Spinal cord (tissue), 10 donors: ENCODE measurements at places on chromosomes 12 and 14. TPM values are rescaled to one million over a fixed set of nuclear protein-coding genes. Genes with fewer than 3 reads are reported as not detected.

GRCh38 chr14:60796434-60796833 is 61.9 kb downstream of the MNAT1 start:
- DNase-seq, result no peak

DNA sequence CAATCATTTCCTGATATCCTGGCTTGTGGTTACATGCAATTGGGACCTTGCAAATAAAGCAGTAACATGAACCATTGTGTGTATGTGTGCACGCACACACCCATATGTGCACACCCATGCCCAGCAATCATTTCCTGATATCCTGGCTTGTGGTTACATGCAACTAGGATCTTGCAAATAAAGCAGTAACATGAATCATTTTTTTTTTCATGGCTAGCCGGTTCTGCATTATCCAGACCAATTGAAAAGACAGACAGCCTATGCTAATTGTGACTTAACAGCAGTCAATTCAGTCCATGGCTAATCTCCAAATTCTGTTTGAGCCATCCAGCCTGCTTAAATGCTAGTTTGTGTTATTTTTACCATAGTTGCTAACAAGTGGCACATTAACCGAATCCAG is 134.3 kb downstream of the TTC7B start:
- peak; percentile 39 for DNase-seq

- peak; percentile 88 for DNase-seq
Measured at GRCh38 chr12:6735448-6736191, 11.8 kb downstream of the COPS7A start.

GRCh38 chr14:22735096-22735495 is 31.4 kb upstream of the OXA1L start:
- DNase-seq, result no peak

DNA sequence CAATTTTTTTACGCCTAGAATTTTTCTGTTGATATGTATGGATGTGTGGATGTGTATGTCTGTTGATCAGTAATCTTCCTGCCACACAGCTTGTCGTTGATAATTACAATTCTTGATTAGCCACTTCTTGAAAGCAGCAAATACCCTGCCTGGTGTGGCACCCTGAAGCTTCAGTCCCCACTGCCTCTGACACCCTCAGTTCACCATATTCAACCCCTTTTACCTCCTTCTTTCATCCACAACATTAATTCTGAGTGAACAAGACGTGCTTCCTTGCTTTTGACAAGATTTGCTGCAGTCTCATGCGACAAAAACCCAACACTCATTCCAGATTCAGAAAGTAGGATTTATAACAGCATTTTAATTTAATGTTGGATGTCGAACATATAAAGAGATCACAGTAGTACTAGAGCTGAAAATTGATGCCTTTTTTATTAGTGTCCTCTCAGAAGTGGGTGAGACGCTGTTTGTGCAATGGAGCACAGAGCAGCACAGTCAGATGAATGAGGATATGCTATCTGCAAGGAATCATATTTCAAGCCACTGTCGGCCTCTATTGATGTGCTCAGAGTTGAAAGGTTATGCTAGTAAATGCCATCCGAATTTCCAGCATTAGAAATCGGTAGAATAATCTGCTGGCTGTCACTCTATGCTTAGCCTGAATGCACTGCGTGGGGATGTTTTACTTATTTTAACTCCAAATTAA is 383.7 kb downstream of the EGLN3 start:
- DNase-seq, result peak; percentile 77

GRCh38 chr14:91830777-91831176 is 36.6 kb downstream of the TC2N start:
- DNase-seq, result peak; percentile 89

DNA sequence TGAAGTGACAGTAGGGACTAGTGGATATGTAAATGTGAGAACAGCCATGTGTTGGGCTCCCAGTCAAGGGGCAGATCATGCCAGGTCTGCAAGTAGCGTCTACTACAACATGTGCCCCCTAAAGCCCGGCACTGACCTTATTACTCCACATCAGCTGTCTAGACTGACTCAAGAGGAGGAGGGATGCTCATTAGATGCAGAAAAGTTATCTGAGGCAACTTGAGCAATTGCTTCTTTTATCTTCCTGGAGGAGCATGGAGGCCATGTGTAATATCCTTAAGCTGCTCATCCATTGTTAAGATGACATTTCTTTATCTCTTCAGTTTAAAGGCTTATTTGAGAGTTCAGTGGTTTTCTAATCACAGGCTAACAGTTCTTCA is 404.7 kb upstream of the FLRT2 start:
- no peak for DNase-seq

GRCh38 chr12:27000961-27001360 is 13.2 kb downstream of the TM7SF3 start:
- DNase-seq, result no peak

DNA sequence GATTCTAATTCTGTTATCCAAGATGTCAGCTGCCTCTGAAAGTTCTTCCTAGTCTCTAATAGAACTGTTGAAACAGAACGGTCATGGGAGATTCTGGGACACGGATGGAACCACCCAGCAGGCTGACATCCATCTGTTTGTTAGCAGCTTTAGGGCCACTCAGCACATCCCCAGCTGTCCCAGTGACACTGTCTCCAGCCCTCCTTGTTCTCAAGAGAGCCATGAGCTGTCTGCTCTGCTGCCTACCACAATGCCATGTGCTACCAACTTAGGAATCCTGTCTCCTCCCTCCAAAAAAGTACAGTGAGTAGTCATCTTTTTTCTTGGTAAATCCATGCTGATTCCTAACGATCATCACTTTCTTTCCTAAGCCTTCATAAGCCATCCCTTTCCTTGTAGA is 130.5 kb downstream of the ZFP36L1 start:
- DNase-seq, result no peak

DNA sequence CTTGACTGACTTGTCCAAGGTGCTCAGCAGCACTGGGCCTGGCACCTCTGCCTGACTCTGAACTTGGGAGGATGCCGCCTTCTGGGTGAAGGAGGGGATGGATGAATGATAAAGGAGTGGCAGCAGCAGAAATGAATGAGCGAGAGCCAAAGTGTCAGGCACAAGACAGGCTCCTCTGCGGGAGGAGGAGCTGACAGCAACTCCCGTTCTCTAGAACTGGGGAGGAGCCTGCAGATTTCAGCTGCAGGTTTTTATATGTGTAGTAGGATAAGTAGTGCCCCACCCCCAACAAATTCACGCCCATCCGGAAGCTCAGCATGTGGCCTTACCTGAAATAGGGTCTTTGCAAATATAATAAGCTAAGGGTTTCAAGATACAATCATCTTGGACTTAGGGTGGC is 33.1 kb downstream of the SLC8B1 start:
- DNase-seq, result no peak

DNA sequence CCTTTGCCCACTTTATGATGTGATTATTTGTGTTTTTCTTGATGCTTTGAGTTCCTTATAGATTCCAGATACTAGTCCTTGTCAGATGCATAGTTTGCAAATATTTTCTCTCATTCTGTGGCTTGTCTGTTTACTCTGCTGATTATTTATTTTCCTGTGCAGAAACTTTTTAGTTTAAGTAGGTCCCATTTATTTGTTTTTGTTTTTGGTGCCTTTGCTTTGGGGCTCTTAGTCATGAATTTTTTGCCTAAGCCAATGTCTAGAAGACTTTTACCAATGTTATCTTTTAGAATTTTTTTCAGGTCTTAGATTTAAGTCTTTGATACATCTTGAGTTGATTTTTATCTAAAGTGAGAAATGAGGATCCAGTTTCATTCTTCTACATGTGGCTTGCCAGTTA is 667.3 kb downstream of the SLC16A7 start:
- no peak for DNase-seq

DNA sequence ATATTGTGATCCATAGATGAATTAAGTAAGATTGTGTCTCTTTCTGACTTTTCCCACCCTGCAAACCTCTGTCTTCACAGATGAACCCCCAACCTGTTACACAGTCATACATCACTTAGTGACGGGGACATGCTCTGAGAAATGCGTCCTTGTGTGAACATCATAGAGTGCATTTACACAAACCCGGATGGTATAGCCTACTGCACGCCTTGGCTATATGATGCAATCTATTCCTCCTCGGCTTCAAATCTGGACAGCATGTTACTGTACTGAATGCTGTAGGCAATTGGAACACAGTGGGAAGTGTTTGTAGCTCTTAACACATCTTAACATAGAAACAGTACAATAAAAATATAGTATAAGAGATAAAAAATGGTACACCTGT is 7.4 kb upstream of the TESPA1 start:
- DNase-seq, result no peak

GRCh38 chr12:130462558-130463274 is 125.0 kb downstream of the PIWIL1 start:
- DNase-seq, result no peak

GRCh38 chr12:25755971-25756260 is 202.6 kb upstream of the RASSF8 start:
- no peak for DNase-seq

GRCh38 chr12:57236201-57236924 is 6.9 kb downstream of the SHMT2 start:
- peak; percentile 81 for DNase-seq

DNA sequence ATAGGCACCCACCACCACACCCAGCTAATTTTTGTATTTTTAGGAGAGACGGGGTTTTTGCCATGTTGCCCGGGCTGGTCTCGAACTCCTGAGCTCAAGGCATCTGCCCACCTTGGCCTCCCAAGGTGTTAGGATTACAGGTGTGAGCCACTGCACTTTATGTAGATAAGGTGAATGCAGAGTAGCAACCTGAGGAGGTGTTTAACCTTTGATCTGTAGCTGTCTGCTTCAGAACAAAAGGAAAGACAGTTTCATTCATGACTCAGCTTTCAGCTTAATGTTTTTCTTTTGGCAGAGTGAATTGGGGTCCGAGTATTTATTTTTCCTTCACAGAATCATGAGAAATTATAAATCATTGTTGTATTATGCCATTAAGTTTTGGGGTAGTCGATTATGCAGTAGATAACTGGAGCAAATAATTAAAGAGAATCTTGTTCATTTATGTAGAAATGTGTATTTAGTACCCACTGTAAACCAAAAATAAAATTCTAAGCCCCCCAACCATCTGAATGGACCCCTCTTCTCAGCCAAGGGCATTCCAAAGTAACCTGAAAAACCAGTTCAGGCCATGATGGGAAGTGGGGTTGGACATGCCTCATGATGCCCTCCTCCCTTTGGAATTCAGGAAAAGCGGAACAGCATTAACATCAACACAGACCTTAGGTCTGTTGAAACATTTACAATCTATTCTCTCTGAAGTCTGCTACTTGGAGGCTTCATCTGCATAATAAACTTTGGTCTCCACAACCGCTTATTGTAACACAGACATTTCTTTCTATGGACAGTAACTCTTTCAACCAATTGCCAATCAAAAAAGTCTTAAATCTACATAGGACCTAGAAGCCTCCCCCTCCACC is 10.7 kb upstream of the STX2 start:
- no peak for DNase-seq

GRCh38 chr14:88422919-88423650 is 37.6 kb downstream of the SPATA7 start:
- DNase-seq, result no peak

Gene CACNA2D4
- polyA plus RNA-seq, result 0.95 TPM

Gene TAS2R42
- 0.23 TPM for polyA plus RNA-seq

Gene RHOJ
- polyA plus RNA-seq, result 29.6 TPM

Gene GALNT9
- polyA plus RNA-seq, result 35.9 TPM

Gene ACVR1B
- 49.7 TPM for polyA plus RNA-seq

Gene KCNA5
- polyA plus RNA-seq, result 4.8 TPM

Gene FAM222A
- 21.9 TPM for polyA plus RNA-seq

Gene GLS2
- polyA plus RNA-seq, result 9.6 TPM

Gene LTBP2
- 2.2 TPM for polyA plus RNA-seq

Gene SSTR1
- polyA plus RNA-seq, result 33.9 TPM
